ENCODE measurements at places on chromosomes 2 and 18.

DNA sequence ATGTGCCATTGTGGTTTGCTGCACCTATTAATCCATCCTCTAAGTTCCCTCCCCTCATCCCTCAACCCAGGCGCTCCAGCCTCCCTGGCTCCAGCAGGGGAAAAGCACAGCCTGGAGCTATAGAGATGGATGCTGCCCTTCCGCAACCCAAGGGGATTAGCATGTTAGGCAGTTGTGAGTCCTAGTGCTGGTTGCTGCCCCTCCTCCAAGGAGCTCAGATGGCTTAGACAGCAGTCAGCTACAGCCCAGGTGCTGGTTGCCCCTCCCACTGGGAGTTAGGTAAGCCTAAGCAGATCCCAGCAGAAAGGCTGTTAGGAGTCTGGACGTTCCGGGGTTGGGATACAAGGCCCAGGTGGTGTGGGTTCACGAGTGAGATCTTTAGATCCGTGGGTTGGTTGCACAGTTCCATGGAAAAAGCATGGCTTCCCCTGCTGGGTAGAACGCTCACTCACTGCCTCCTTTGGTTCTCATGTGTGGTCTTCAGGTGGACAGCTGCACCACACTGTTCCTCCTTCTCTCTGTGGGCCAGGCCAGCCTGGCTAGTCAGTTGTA lies 446.1 kb downstream of the ZNF804A start:
- no peak for DNase-seq

DNA sequence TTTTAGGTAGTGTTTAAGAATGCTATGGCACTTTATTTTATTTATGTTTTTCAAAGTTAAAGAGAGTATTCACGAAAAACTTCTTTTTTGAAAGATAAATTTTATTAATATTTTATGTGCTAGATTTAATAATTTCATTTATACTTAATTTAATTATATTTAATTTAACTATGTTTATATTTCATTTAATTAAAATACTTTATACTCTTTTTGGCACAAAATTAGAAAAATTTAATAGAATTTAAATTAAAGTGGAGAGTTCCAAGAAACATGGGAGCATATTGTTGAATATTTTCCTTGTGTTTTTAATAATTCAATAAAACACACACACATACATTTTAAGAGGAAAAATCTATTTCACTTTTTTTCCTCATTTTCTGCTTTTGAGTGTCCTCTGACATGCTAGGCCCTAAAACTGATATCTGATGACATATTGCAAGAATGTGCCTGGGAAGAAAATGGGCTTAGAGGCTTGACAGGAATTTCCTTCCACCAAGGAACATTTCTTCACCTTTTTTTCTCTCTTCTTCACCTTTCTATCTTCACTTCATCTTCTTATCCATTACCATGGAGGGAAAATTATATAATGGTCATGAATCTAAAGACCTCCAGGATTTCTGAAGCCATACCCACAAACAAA lies 15.4 kb downstream of the ARHGAP28 start:
- DNase-seq = no peak

DNA sequence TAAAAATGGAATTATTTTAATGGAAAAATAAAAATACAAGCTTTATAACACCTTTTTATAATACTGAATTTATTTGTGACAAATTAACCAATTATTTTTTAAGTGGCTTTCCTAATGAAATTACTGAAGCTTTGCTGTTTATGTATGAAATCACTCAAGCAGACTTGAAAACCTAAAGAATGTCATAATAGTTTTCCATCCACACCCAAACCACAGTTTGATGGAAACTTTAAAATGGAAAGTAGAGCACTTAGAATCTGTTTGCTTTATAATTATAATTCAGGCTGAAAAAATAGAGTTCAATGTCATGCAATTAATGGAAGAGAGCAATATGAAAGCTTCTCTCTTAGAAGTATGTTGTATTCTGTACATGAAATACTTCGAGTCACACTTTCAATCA lies 31.6 kb upstream of the WDR75 start:
- no peak for DNase-seq

DNA sequence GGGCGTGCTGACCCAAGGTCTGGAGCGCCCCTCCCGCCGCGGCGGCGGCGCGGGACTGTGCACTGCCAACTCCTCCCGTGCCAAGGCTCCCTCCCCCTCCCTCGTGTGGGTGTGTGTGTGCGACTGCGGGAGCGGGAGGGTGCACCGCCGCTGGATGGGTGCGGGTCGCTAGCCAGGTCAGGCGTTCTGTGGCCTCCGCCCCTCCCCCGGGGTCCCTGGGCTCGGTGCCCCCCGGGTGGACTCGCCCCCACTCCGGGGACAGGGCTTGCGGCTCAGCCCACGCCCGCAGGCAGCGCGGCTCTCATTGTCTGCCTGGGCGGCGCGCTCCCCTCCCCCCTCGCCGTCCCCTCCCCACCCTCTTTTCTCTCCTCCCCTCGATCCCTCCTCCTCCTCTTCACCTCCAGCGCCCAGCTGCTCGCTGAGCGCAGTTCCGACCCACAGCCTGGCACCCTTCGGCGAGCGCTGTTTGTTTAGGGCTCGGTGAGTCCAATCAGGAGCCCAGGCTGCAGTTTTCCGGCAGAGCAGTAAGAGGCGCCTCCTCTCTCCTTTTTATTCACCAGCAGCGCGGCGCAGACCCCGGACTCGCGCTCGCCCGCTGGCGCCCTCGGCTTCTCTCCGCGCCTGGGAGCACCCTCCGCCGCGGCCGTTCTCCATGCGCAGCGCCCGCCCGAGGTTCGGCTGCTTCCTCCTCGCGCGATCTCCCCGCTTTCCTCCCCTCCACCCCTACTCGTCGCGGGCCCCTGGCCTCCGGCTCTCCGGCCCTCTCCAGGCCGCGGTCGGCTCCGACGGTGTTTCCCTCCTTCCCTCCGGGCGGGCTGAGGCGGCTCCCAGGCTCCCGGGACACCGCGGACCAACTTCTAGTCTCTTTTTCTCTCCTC lies at the start of gene GATA6:
TSS of gene GATA6 (plus strand) at position 579 of the 878 bp plus-strand sequence. CDS start 1,556 bp downstream, outside the sequence.
- DNase-seq = peak; percentile 98

DNA sequence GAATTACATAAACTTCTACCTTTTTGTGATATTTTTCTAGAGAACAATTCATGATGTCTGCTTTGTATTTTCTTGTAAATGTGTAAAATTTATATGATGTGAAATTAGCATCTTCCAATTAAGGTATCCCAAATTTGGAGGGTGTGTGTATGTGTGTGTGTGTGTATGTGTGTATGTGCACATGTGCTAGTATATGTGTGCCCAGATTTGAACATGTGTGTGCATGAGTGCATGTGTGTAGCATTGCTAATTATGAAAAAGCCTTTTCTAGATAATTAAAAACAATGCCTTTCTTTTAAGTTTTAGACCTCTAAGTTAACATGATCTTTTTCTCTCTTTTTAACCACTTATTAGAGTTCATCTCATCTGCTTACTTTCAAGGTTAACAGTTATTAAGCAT lies 208.0 kb upstream of the SPOPL start:
- no peak for DNase-seq

DNA sequence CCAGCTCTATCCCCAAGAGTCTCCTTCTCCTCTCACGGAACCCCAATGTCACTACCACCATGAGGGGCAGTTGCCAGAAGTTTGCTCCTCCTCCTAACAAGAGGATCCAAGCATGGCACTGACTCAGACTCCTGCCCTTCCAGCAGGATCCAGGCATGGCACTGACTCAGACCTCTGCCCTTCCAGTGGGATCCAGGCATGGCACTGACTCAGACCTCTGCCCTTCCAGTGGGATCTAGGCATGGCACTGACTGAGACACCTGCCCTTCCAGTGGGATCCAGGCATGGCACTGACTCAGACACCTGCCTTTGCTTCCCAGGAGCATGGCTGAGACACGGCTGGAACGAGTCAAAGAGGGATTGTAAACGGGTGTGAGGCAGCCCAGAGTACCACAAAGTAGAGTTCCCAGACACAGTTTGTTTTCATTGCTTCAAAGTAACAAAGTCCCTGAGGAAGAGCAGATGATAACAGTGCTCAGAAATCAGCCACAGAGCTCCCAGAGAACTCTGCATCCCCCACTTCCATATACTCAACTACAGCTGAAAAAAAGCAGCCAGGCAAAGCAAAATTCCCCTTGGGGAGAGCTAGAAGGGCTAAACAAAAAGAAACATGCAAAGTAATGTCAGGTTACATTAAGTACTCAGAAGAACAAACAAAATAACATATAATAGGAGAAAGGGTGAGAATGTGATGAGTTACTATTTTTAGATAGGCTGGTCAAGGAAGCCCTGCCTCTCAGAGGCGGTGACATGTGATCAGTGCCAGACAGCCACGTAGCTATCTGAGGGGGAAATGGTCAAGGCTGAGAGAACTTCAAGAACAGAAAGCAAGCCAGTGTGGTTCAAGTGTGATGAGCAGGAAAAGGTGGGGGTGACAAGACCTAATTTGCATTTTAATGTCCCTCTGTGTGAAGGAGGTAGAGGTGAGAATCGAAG lies 3.0 kb downstream of the BUB1 start:
- no peak for DNase-seq

- DNase-seq = no peak
These were observed 165.5 kb downstream of the EHBP1 start for GRCh38 chr2:62870966-62871365.

DNA sequence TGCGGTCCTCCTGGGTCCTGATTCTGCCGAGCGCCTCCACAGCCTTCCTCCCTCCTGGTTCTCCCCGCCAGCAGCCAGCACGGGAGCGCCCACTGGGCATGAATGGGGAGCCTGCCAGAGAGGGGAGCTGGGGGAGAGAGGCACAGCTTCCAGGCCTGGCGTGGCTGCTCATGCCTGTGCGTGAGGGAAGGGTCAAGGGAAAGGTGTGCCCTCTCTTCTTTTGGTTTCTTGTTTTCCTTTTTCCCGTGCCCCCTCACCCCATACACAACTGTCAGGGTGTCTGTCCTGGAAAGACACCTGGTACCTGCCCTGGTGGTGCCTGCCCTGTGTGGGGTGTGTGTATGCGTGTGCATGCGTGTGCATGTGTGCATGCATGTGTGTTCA lies 4.7 kb upstream of the NEURL3 start:
- DNase-seq = peak; percentile 68

- DNase-seq = no peak
These were observed 26.5 kb upstream of the ERICH2 start for GRCh38 chr2:170743530-170744239.

GRCh38 chr2:238914648-238915015 lies 66.7 kb downstream of the TWIST2 start:
- no peak for DNase-seq

GRCh38 chr2:150487537-150488429 lies at the start of gene RND3:
RND3 (minus strand) TSS chr2:150487667; CDS start chr2:150487417, 250 bp downstream.
- peak; percentile 98 for DNase-seq

- DNase-seq = no peak
These were observed 20.3 kb downstream of the LIMS1 start for GRCh38 chr2:108554528-108554927.

- DNase-seq = no peak
These were observed 1186.8 kb upstream of the CELF4 start for GRCh38 chr18:38752430-38752829.

DNA sequence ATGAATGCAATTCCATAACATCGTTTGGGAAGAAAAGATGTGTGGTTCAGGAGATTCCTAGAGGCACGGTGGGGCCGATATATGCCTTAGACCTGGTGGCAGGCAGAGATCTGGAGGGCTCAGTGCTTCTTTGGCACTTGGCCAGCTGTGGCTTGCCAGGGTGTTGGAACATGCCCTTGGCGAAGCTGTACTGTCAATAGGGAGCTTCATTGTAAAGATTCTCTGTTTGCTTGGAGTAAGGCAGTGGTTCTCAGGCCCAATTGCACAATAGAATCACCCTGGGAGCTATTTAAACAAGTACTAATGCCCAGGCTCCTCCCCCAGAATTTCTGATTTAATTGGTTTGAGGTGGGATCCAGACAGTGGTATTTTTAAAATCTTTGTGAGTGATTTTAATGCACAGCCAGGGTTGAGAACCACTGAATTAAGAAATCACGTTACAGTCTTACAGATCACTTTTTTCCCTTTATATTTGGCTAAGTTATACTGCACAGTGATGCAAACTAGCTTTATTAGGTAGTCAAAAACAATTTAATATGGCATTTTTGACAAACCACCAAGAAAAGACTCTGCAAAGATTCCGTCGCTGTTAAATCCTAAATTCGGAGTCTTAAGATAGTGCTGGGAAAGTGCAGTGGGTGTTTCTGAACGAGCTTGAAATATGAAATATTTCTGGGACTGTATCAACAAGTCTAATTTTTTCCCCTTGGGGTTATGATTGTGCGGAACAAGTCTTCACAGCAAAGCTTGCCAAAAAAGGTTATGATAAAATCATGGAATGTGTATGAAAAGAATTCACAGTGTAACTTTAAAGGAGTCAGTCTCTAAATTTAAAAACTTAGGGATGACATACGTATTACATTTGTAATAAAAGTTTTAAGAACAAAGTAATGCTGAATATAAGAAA lies 78.0 kb downstream of the CRIM1 start:
- no peak for DNase-seq

- no peak for DNase-seq
These were observed 29.9 kb upstream of the SELENOI start for GRCh38 chr2:26316041-26316440.

GRCh38 chr2:40625849-40626248 lies 174.0 kb upstream of the SLC8A1 start:
- no peak for DNase-seq

DNA sequence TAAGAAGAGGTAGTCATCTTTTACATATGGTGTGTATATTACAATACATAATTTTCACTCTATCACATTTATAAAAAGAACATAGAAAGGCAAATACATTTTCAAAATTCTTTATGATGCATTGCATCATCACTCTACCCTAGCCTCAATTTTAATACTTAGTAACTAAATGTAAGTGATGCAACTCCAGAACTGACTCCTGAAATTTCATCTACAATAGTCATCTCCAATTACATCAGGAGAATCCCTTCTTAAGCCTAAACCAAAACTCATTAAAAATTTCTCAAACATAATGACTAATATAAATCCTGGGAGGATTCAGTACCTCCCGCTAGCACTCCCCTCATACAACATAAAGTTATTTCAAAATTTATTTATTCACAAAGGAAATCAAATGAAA lies 15.9 kb downstream of the TMX3 start:
- no peak for DNase-seq

GRCh38 chr2:156237558-156237957 lies 95.0 kb downstream of the NR4A2 start:
- no peak for DNase-seq

DNA sequence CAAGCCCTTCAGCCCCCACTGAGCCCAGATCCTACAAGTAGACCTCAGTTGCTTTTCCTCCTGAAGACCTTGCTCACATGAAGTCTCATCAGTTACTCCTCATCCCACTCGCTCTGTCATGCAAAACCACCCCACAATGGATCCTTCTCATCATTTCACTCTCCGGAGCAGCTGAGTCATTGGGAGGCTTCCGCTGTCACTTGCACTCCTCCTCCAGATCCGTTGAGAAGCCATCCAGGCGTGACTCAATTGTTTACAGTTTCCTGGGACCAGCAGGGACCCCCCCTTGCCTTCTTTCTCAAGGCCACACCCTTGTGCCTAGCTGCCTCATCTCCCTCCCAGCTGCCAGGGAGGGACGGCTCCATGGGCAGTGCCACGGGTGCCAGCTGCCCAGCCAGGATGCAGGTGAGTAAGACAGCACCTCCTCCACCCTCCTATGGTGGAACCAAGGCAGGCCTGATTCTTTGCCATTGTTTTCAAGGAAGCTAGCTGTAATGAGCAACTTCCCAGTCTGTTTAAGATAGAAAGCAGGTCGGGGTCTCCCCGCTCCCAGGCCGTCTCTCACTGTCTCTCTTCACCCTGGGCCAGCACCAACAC lies 16.3 kb downstream of the GPR55 start:
- peak; percentile 65 for DNase-seq

GRCh38 chr2:186617771-186618170 lies 27.9 kb downstream of the ITGAV start:
- DNase-seq = no peak

GRCh38 chr2:240704651-240705050 lies 13.0 kb downstream of the AQP12A start:
- DNase-seq = no peak
